ENCODE measurements at places on chromosomes 7 and 10.

- DNase-seq: no peak
Observed at GRCh38 chr10:48444266-48444665, 137.8 kb downstream of the MAPK8 start.

DNA sequence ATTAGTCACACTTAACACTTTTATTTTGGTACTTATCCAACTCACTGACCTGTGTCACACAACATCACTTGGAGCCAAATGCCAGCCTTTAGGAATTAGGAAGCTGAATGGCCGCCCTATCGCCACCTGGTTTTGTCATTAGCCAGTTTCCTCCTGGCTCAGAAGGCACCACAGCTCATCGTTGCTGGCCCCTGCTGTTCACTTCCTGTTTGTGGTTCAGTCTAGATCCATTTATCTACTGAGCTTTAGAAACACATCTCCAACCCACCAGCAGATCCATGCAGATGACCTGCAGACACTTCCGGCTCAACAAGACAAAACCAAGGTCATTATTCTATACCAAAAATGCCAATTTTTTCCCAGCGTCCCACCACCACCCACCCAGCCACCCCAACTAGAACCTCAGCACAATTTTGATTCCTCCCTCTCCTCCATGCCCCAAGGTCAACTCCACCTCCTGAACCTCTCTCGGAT is 193.5 kb upstream of the NEBL start:
- DNase-seq: no peak

GRCh38 chr10:119344381-119344780 is 137.0 kb downstream of the GRK5 start:
- no peak for DNase-seq

DNA sequence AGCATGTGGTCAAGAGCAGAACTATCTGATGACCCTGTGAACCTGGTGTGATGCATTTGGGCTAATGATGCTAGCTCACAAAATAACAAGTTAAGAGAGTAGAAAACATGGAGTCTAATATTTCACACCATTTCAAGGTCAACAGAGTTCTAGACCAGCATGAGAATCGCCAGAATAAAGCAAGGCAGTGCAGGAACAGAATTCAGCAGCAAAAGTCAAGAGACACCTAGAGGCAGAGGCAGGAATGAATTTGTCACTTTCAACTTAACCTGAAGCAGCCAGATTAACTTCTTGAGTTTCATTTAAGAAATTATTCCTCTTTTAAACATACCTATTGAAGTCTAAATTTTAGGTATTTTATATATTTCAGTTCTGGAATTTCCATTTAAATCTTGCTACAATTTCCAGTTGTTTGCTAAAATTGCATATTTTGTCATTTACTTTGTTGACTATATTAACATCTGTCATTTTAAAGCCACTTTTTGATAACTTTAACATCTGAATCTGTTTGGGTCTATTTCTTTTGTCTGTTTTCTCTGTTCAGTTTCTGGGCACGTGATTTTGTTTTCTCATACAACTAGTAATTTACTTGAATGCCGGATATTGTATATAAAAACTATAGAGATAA is 44.2 kb upstream of the PRSS58 start:
- no peak for DNase-seq

- DNase-seq: no peak
Observed at GRCh38 chr7:99218406-99219184, 10.7 kb upstream of the KPNA7 start.

DNA sequence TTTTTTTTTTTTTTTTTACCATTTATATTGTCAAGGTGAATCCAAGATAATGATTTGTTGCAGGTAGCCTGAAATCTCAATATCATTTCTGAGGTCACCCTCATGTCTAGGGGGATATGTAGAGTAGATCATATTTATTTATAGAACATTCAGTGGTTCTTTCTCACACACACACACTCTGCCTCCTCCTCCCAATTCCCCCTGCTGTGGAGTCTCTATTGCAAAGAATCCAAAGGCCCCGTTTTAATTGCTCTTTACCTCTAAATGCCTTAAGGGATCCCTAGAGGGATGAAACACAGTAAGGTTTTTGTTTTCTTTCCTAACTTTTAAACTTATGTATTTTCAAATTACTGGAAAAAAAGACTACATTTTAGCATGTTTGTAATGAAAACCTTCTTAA is 170.0 kb downstream of the PRKG1 start:
- DNase-seq: no peak

Measured in forelimb muscle (tissue), 1 donor.